MG63 (cell line): ENCODE measurements at places on chromosomes 12 and 14. TPM values are rescaled to one million over a fixed set of nuclear protein-coding genes. Genes with fewer than 3 reads are reported as not detected.

Gene CLEC9A
- total RNA-seq: not detected in 2 replicates

Gene FANCM
- total RNA-seq: 2.2 and 6.1 TPM in 2 replicates

Gene LALBA
- not detected in 2 replicates for total RNA-seq

Gene TAS2R43
- not detected in 2 replicates for total RNA-seq

Gene FLRT2
- 0.22 and 2.5 TPM in 2 replicates for total RNA-seq

Gene RD3L
- not detected in 2 replicates for total RNA-seq

Gene FNTB
- 0.72 and 5.1 TPM in 2 replicates for total RNA-seq

Gene ERP29
- total RNA-seq: 98.7 and 123 TPM in 2 replicates

Gene SPIC
- not detected in 2 replicates for total RNA-seq

Gene KLRC4
- total RNA-seq: not detected in 2 replicates

Gene RNF212B
- not detected in 2 replicates for total RNA-seq

Gene ALKBH2
- total RNA-seq: 46.7 and 54.9 TPM in 2 replicates

Gene NOS1
- total RNA-seq: not detected in 2 replicates

Gene HOXC13
- total RNA-seq: 1.7 and 5.1 TPM in 2 replicates

Gene NELL2
- 3.8 TPM in 1 of 2 replicates, not detected in the other for total RNA-seq

Gene IQSEC3
- not detected in 2 replicates for total RNA-seq

Gene TAS2R31
- 1.8 TPM in 1 of 2 replicates, not detected in the other for total RNA-seq

Gene GPN3
- total RNA-seq: 17.5 and 38.0 TPM in 2 replicates

Gene SLCO1A2
- total RNA-seq: not detected in 2 replicates

Gene SLC24A4
- 0.07 TPM in 1 of 2 replicates, not detected in the other for total RNA-seq

Gene MAP4K5
- total RNA-seq: 26.3 and 120 TPM in 2 replicates

Gene MIP
- total RNA-seq: not detected in 2 replicates

Gene USP30
- 6.1 and 18.8 TPM in 2 replicates for total RNA-seq

Gene LETMD1
- 27.5 and 28.8 TPM in 2 replicates for total RNA-seq

Gene KRT2
- total RNA-seq: not detected in 2 replicates

Gene GALNT8
- not detected in 2 replicates for total RNA-seq

Gene CPM
- total RNA-seq: 1.7 and 4.6 TPM in 2 replicates

Gene KRT77
- total RNA-seq: not detected in 2 replicates

Gene NGB
- not detected in 2 replicates for total RNA-seq

Gene GLTP
- 24.0 and 34.2 TPM in 2 replicates for total RNA-seq

Gene DCD
- total RNA-seq: not detected in 2 replicates

Gene LPAR5
- total RNA-seq: 0.03 TPM in 1 of 2 replicates, not detected in the other

Gene IL31
- not detected in 2 replicates for total RNA-seq

Gene OR11H7
- not detected in 2 replicates for total RNA-seq

Gene KRT78
- total RNA-seq: not detected in 2 replicates

Gene CCDC196
- not detected in 2 replicates for total RNA-seq

Gene SERPINA10
- total RNA-seq: not detected in 2 replicates

Gene STAC3
- total RNA-seq: 0.86 TPM in 1 of 2 replicates, not detected in the other

Gene VRTN
- total RNA-seq: not detected in 2 replicates

Gene MMP17
- total RNA-seq: 10.4 and 10.8 TPM in 2 replicates

Gene HHIPL1
- not detected in 2 replicates for total RNA-seq
